ENCODE measurements at places on chromosomes 12 and 14. TPM values are rescaled to one million over a fixed set of nuclear protein-coding genes. Genes with fewer than 3 reads are reported as not detected.

CELA1 gene
- polyA plus RNA-seq: not detected

POTEG gene
- not detected for polyA plus RNA-seq

NELL2 gene
- polyA plus RNA-seq: 19.7 TPM

IGFBP6 gene
- polyA plus RNA-seq: 14.2 TPM

AEBP2 gene
- 55.6 TPM for polyA plus RNA-seq

DNA sequence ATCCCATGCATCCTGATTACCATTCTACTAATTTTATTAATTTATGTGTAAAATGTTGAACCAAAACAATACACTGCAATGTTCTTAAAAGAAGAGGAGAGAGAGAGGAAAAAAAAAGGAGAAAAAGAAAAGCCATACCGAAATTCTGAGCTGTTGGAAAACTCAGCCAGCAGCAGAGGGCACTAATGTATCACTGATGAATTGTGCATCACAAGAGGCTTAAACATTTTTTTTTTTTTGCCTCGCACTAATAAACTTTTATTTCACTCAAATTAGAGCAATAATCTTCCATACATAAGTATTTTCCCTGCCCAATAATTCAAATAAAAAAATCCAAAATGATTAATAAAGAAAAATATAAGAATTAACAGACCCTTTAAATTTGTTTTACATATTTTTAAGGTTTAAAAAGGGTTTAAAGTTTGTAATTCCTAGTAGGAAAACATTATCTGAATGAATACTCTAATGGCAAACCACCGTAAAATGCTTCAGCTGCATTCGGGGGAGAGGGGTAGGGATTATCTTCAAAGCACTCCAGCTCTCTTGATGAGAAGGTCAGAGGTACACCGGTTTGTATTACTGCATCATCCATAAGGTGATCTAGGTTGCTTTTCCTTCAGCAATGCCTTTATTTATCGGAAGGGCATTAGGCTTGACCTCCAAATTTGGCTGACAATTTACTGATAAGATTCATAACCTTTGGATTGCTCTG lies 41.9 kb downstream of the ATP23 start:
- DNase-seq: peak; percentile 48

GRCh38 chr14:33979613-33980276 lies 28.9 kb upstream of the EGLN3 start:
- DNase-seq: no peak

- no peak for DNase-seq
Measured at GRCh38 chr14:89501381-89501780, 84.3 kb upstream of the FOXN3 start.

GRCh38 chr14:102325791-102326345 lies 6.3 kb downstream of the ZNF839 start:
- no peak for DNase-seq

DNA sequence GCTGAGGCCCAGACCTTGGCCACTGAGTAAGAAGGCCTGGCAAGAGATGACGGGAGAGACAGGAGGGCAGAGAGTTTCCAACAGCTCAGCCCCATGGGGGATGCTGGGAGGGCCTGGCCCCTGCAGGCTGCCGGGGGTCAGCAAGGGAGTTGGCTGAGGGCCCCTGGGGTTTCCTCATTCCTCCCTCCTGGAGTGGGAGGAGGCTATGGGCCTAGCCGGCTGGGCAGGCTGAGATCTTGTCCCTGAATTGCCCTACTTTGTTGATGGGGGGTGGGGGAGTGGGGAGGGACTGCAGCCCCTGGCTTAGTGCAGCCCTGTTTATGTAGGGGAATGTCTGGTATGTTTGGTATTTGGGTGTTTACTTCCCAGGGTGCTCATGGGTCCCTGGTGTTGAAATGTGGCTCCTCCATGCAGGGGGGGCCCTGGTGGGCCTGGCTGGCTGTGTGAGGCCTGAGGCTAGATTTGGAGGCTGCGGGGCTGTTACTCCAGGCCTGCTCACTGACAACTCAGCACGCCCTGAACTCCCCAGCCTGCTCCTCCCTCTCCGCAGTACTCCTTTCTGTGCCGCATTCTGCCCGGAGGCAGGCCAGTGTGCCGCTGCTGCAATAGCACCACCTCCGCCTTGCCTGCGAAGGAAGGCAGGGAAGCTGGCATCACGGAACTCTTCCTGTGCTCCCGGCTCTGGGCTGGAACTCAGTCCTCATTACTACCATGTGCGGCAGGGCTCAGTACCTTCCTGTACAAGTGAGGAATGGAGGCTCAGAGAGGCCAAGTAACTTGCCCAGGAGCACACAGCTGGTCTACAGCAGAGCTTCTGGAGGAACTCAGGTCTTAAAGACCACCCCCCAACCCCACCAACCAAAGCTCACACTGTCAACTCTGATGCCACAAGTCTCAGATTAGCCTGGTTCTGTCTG lies 25.3 kb downstream of the JDP2 start:
- DNase-seq: peak; percentile 85

DNA sequence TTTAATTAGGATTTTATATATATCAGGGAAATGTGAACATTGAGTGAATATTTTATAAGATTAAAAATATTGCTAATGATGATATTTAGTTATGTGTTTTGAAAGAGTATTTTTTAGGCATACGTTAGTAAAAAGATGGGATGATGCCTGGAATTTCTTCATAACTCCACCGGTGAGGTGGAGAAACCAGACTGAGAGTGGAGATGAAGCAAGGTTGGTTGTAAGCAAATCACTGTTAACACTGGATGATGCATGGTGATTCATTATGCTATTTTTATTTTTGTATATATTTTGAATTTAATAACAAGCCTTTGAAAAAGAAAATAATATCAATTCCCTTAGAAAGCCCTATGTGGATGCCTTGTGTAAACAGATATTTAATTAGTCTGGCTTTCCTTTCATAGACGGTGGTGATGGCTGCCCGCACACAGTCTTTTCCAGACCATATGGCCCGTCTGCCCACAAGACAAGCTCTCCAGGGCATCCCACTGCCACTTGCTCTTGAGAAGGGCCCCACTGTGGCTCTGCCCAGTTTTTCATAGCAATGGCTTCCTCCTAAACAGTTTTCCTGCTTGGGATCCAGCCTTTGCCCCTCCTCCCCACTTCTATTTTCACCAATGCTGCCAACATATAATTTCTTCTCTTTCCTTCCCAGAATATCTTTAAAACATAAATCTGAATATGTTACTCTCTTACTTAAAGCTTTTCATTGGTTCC lies 95.4 kb downstream of the HELB start:
- no peak for DNase-seq

GRCh38 chr12:75087654-75088053 lies 122.0 kb downstream of the KCNC2 start:
- no peak for DNase-seq

GRCh38 chr12:129337413-129337812 lies 484.1 kb downstream of the GLT1D1 start:
- DNase-seq: no peak

DNA sequence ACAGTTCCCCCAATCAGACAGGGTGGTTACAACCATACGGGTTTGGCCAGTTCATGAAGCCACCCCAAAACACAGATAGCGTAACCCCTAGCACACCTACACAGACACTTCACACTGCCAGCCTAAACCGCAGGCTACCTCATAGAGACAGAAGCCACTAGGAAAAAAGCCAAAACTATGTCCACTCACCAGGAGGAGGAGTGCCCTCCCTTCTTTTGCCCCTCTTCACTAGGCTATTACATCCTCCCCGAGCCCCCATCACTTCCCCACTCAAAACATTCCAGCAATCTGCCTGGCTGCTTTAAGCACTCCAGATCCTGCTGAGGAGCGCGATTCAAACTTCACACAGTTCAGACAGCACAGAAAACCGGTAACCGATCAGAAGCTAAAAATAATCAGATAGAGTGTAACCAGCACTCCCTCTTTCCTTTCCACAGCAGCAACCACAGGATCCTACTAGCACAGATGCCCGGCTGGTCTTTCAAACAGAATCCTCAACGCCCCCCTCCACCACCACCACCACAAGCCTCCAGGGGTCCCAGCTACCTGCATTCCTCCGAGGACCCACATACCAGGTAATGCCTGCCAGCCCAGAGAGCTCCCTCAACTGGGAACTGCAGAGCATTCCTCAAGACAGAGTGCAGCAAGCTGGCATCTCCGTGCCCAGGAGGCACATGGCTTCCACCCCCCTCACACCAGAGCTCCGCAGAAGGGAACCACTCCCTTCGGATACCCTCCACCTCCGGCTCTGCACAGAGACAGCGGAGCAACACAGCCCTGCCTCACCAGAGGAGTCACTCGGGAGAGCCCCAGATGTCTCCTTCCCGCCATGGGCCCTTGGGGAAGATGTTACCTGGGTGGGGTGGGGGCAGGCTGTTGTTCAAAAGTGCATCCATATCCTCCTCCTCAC lies 1.5 kb downstream of the CHD4 start:
- DNase-seq: no peak

DNA sequence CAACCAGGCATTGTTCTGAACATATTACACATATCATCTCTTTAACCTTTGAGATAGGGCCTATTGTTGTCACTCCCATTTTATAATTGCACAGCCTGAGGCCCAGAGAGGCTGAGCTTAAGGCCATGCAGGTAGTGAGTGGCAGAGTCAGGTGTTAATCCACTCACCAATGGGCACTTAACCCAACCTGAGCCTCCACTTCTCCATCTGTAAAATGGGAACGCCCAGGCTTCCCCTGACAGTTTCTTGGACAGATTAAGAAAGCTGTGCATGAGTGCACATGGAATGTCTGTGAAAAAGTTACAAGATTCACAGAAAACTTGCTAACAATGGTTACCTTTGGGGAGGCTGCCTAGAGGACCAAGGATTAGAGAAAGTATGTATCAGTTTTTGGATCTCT lies 32.9 kb downstream of the ESRRB start:
- DNase-seq: no peak

DNA sequence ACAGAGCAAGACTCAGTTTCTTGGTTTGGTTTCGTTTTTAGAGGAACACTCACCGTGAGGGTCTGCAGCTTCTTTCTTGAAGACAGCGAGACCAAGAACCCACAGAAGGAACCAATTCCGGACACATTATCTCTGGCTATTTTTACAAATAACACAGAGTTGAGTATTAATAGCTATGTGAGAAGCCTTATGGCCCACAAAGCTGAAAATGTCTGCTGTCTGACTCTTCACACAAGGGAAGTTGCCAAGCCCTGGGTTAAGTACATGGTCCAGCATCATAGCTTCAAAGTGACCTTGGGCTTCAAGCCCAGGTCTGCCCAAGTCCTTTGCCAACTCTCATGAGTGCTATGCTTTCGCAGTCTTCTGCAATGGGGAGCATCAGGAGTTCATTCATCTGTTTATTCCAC lies 2.6 kb upstream of the LGMN start:
- DNase-seq: no peak

GRCh38 chr14:23438101-23438971 lies 2.9 kb upstream of the MYH7 start:
- DNase-seq: no peak

DNA sequence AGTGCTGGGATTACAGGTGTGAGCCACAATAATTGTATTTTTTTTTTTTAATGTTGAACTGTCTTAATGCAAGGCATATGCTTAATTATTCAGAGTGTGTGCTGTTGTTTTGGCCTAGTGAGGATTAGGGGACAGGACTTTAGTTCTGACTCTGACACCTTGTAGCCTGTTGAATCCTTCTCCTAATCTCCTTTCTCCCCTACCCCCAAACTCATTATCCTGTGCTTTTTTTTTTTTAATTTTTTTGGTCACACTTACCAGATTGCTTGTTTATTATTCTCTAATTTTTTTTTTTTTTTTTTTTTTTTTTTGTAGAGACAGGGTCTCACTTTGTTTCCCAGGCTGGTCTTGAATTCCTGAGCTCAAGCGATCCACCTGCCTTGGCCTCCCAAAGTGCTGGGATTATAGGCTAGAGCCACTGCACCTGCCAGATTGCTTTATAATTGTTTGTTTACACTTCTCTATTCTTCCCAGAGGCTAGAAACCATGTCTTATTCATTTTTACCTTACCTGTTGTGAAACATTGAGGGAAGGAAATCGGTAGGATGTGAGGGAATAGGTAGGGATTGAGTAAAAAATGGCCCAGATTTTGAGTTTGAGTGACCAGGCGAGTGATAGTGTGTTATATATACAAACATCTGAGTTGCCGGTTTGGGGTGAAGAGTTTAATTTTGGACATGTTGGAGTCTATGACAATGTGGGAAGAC lies 32.2 kb downstream of the DIP2B start:
- no peak for DNase-seq

GRCh38 chr12:122355706-122356105 lies 66.8 kb downstream of the CLIP1 start:
- no peak for DNase-seq

- DNase-seq: no peak
Measured at GRCh38 chr12:101256266-101256665, 23.6 kb upstream of the UTP20 start.

DNA sequence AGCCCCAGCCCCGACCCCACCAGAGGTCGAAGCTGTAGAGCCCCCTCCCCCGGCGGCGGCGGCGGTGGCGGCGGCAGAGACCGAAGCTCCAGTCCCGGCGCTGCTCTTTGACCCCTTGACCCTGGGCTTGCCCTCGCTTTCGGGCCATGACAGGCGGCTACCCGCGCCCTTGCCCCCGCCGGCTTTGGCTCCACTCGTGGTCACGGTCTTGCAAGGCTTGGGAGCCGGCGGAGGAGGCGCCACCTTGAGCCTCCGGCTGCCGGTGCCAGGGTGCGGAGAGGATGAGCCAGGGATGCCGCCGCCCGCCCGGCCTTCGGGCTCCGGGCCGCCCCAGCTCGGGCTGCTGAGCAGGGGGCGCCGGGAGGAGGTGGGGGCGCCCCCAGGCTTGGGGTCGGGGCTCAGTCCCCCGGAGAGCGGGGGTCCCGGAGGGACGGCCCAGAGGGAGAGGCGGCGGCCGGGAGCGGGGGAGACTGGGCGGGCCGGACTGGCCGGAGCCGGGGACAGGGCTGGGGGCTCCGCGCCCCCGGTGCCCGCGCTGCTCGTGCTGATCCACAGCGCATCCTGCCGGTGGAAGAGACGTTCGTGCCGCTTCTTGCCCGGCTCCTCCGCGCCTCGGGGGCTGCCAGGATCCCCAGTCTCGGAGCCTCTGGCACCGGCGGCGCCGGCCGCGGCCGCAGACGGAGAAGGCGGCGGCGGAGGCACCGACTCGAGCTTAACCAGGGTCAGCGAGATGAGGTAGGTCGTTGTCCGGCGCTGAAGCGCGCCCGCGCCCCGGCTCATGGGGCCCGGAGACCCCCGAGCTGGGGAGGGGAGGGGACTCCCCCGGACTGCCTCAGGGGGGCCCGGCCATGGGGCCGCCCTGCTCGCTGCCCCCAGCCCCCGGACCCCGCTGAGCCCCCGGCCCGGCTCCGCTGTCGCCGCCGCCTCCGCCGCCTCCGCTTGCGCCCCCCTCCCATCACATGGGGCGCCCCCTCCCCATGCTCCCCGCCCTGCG lies 778 bp downstream of the AGAP2 start:
- no peak for DNase-seq

GRCh38 chr12:40980427-40980961 lies 207.6 kb upstream of the PDZRN4 start:
- no peak for DNase-seq

- no peak for DNase-seq
Measured at GRCh38 chr12:131946757-131947156, 3.0 kb upstream of the EP400 start.
